SW 1271 (cell line): ENCODE measurements at places on chromosomes 16 and 17.
A peak's percentile ranks its signal among the peaks of the same experiment; 100 is the strongest.

DNA sequence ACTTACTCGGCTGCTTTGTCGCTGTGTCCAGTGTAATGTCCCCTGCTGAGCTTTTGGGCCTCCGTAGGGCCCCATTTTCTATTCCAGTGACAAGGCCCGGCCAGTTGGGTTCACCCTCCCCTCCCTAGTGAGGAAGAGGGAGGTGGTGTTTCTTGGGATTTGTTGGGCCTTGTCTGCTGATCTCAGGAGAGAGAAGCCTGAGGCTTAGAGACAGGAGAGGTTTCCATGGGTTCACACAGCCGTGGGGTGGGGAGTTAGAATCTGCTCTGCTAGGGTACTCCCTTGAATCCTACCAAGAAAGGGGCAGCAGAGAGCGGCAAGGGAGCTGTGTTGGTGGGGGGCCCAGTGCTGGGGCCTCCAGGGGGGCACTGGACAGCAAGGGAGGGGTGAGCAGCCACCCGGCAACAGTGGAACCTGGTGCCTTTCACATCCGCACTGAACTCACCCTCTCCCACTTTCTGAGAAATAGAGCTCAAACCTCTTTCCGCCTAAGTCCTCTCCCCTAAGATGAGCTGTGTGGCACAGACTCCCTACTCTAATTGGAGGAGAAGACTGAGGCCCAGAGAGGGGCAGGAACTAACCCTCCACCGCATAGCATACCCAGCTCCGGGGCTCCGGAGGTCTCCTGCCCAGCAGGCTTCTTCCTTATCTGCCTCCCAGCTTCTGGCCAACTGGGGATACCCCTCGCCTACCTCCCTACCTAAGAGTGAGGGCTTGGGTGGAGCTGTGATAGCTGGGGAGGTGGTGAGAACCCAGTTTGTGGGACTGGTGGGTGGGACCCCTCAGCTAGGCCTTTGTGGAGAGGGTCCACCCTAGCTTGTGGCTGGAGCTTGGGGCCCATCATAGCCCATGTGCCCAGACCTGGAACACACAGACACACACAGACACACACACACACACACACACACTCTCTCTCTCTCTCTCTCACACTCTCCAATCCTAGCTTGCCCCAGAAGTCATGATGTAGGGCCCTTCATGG, 6.8 kb downstream of the TBKBP1 start:
- DNase-seq = no peak

DNA sequence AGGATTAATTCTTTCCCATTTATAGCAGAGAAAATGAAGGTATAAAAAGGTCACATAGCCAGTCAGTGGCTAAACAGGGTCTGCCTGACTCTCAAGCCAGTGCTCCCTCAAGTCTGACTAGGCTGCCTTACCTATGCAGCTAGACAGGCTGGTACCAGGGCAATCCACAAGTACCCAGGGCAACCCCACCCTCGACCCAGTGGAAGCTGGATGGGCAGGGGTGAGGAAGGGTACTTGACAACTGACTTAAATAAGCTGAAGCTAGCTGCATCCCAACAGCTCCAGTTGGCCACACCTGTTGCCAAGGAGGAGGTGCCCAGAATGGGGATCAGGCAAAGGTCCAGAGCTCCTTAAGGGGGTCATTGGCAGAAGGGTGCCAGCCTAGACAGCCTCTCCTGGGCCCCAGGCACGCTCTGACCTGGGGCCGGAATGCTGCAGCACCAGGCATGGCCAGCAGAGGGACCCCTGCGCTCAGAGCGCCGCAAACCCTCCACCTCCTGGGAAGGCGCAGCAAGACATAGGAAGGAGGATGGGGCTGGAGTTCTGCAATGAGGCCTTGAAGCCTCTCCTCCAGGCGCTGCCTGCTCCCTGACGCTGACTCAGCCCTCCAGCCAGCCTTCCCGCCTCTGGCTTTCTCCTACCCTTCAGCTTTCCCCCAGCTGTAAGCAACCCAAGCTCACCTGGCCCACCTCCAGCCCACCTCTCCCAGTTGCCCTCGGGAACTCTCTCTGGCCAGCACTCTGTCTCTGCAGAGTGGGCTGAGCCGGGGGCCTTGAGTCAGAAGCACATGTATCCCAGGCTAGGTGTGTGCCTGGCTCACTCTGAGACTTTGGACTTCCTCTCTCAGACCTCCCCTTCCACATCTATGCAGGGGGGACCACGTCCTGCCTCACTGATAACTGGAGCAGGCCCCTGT, 28.8 kb downstream of the MPP2 start:
- DNase-seq = peak; percentile 66

- no peak for DNase-seq
Observed at GRCh38 chr16:78045865-78046581, 23.7 kb downstream of the CLEC3A start.

GRCh38 chr17:77619326-77619725, 339.2 kb upstream of the TNRC6C start:
- no peak for DNase-seq

- DNase-seq = no peak
Observed at GRCh38 chr16:66741169-66741900, 10.1 kb downstream of the DYNC1LI2 start.

DNA sequence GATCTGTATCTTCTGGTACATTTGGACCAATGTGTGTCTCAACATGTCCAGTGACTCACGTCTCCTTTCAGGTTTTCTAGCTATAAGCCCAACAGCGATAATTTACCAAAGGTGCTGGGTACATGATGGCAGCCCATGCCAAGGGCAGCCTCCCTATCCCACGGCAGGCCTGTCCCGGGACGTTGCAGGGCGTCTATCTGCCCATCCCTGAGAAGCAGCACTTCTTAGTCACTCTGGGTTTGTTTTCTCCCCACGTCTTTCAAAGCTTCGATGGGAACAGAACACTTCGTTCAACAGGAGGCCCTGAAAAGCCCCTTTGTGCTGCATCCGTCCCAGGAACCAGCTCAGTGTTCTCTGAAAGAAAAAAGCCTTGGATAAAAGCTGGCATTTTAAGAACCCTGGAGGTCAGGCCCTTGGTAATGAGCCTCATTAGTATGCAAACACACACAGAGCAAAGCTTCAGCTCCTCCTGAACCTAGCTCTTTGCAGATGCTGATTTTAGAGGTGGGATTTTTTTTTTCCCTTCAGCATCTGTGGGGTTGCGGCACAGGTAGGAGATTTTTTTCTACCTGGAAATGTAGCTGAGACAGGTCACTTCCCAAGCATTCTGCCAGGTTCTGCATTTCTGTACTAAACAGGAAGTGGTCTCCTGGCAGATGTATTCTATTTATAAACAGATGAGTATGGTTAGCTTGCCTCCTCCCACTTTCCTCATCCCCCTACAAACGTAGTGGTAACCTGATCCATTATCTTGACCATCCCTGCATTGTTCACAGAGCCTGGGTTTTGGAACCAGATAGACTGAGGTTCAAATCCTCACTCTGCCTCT, 17.5 kb upstream of the MT4 start:
- DNase-seq = no peak

- DNase-seq = no peak
Observed at GRCh38 chr17:5380491-5381135, 38.8 kb downstream of the NUP88 start.

DNA sequence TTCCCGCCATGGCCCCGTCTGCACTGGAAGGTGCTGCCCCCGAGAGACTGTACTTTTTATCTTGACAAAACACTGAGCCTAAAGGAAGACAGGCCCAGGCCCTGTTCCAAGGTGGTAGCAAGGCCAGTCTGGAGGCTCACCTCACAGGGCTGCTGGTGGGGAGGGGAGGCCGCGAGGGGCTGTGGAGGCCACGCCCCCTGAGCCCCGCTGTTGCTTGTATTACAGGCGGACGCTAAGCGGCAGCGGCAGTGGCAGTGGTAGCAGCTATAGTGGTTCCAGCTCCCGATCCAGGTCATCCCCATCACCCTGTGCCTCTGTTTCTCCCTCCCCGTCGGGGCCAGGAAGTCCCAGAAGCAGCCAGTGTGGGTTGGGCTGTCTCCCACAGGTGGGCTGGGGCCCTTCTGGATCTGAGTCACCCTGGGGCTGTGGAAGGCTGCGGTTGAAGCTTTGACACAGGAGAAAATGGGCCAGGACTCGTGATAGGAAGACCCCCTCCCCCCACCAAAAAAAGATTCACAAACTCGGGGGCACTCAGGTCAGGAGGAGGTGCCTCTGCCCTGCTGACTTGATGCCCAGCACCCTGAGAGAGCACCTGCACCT, 13.3 kb upstream of the IL17C start:
- DNase-seq = no peak

- no peak for DNase-seq
Observed at GRCh38 chr16:12625068-12625467, 178.6 kb downstream of the CPPED1 start.

DNA sequence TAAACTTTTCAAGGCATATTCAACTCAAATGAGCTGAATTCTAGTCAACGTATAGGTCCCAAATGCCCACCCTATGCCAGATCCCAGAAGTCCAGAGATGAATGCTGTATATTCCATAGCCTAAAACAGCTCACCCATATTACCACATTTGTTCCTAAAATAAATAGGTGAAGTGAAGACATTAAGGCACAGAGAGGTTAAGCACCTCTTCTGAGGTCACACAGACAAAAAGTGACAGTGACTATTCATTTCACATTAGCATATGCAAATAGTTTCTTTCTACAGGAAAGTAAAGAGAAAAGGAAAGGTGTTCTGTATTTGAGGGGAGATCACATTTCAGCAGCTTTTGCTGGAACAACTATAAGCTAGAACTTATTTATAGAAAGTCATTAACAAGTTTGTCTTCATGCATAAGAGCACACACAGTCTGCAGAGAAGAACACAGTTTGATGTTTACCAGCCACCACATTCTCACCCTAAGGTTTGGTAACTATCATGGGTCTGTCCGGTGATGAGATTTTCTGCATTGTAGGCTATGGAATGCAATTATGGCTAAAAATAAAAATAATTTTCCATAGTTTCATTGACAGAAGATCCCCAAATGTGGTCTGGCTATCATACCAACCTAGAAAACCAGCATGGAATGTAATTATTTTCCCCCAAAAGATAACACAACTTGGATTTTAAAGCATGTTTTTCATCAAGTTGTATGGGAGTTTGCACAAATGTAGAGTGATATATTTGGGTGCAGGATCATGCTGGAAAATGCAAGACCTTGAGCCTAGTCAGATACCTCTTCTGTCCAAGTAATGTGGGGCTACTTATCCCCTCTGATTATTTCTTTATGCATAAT, 402.1 kb downstream of the UTP18 start:
- no peak for DNase-seq

GRCh38 chr17:46212634-46213435, 19.6 kb upstream of the KANSL1 start:
- DNase-seq = peak; percentile 81

- DNase-seq = no peak
Observed at GRCh38 chr16:591892-592517, 2.1 kb downstream of the RAB40C start.

DNA sequence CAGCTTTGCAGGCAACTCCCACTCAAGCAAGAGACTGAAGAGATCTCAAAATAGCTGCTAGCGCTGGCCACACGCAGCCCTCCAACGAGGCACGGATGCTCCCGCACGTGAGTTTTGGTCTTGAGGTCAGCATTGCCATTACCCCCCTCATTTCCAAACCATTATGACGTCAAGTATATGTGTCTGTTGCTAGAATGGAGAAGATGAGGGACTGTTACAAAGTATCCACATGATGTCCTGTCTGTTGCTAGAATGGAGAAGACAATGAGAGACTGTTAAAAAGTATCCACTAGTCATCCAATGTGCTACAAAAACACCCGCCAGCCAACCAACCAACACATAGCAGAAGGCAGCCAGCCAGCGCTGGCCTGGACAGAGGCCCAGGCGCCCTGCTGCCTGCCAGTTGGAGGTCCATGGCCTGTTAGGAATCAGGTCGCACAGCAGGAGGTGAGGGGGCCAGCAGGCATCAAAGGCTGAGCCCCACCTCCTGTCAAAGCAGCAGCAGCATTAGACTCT, 24.8 kb downstream of the KLHDC4 start:
- no peak for DNase-seq

- no peak for DNase-seq
Observed at GRCh38 chr17:30236297-30236624, 764 bp upstream of the SLC6A4 start.

GRCh38 chr16:74224828-74225612, 71.6 kb upstream of the PSMD7 start:
- DNase-seq = no peak

GRCh38 chr17:40956401-40957254, 10.1 kb downstream of the KRT39 start:
- no peak for DNase-seq

GRCh38 chr17:8964801-8965393, 610 bp downstream of the PIK3R5 start:
- DNase-seq = no peak

GRCh38 chr17:82663381-82664275, 15.4 kb upstream of the WDR45B start:
- no peak for DNase-seq

GRCh38 chr16:10942352-10943063, at the start of gene DEXI:
TSS of gene DEXI (minus strand) at chr16:10942468. CDS start at chr16:10942005, 463 bp downstream.
- DNase-seq = peak; percentile 70

DNA sequence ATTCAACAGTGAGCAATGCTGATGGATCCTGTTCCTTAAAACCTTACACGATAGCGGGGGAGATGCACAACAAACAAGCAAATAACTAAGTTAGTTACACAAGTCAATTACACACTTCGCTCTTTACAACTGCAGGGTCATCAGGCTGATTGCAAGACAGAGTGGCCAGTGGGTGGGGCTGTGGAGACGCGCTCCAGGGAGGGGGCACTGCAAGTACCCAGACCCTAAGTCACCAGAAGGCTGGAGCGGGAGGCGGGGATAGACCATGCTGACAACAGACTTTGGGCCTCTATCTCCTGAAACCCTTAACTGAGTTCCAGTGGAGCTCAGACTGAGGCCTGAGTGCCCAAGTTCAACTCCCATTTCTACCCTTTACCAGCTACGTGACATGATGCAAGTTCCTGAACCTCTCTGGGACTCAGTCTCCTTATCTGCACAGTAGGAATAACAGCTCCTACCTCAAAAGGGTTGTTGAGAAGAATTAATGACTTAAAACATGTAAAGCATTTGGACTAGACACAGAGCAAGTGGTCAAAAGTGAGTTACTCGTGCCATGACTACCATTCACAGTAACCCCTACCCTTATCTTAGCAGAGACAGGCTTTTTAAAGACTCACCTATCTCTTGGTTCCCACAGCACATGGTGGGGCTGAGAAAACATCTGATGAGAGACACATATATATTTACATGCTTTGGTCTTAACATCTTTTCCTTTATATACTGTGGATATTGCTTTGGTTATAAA, 10.4 kb downstream of the CPPED1 start:
- DNase-seq = no peak

DNA sequence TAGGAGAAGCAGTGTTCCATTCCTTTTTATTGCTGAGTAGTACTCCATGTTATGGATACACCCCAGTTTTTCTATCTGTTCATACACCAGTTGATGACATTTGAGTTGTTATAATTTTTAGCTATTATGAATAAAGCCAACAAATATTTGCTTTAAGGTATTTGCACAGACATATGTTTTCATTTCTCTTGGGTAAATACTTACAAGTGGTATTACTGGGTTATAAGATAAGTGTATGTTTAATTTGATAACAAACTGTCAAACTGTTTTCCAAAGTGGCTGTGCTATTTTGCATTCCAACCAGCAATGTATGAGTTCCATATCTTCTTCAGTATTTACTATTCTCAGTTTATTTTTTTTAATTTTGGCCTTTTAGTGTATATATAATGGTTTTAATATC, 27.7 kb upstream of the GFOD2 start:
- no peak for DNase-seq

- DNase-seq = no peak
Observed at GRCh38 chr17:56130026-56130425, 23.2 kb upstream of the ANKFN1 start.

- DNase-seq = no peak
Observed at GRCh38 chr17:57595426-57595825, 149.7 kb downstream of the CCDC182 start.
